ENCODE measurements at places on chromosomes 3 and 15.

- no peak for DNase-seq
Observed at GRCh38 chr3:100057716-100058575, 56.4 kb downstream of the FILIP1L start.

DNA sequence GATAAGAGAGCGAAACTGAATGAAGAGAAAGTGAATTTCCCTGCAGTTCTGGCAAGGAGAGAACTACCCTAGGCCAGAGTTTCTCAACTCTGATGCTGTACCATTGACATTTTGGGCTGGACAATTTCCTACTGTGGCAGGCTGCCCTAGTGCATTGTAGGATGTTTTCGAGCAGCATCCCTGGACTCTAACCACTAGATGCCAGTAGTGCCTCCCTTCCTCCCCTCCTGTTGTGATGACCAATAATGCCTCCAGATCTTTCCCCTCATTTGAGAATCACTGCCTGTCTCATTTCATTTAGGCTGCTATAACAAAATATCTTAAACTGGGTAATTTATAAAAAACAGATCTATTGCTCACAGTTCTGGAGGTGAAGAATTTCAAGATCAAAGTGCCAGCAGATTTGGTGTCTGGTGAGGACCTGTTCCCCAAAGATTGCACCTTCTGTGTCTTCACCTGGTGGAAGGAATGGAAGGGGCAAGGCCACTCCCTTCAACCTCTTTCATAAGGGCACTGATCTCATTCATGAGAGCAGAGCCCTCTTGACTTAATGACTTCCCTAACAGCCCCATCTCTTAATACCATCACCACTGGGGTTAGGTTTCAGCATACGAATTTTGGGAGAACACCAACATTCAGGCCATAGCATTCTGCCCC lies 188.9 kb upstream of the MEIS2 start:
- no peak for DNase-seq

DNA sequence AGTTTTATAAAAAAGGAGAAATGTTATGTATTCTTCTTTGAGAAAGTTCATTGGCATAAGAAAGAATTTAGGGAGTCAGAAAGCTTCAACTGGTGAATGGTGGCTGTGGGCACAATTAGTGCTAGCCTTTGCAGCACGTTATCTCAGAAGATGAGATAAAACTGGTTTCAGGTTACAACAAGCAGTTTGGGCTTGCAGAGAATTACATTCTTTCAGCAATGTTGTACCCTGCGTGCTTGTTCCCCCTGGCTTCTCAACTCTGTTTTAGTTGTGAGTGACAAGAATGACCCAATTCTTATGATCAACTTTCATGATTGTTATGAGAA lies 31.6 kb upstream of the ACP3 start:
- DNase-seq = no peak

GRCh38 chr15:64857421-64857820 lies 15.7 kb downstream of the PLEKHO2 start:
- no peak for DNase-seq

DNA sequence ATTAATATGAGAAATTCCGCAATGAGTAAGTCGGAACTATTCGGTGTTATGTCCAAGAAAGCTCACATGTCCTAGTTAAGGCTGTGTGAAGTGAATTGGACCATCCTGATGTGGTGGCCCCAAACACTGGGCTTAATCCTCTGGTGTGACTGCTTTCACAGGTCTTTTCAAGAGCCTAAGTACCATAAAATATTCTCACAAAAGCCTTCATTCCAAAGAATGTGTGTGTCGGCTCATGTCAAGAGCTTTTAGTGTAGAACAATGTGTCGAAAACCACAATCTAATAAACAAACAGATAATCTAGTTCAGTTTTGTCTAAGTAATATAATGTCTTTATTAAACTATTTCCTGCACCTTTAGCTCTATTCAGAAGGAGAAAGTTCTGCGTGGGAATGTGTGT lies 311.4 kb downstream of the LPP start:
- no peak for DNase-seq

GRCh38 chr15:80588801-80589200 lies 106.3 kb upstream of the ABHD17C start:
- DNase-seq = no peak

GRCh38 chr15:55319537-55320237 lies 665 bp downstream of the PIGB start:
- DNase-seq = no peak

- no peak for DNase-seq
Observed at GRCh38 chr15:83431521-83431920, 15.6 kb upstream of the SH3GL3 start.

GRCh38 chr3:177893331-177893730 lies 642.9 kb upstream of the KCNMB2 start:
- no peak for DNase-seq

GRCh38 chr3:150385296-150386242 lies 22.5 kb upstream of the TSC22D2 start:
- no peak for DNase-seq

- no peak for DNase-seq
Observed at GRCh38 chr3:192929146-192929545, 11.5 kb upstream of the MB21D2 start.

GRCh38 chr15:79296583-79296982 lies 14.1 kb downstream of the ANKRD34C start:
- DNase-seq = no peak

- DNase-seq = no peak
Observed at GRCh38 chr3:78728406-78729145, 1039.2 kb downstream of the ROBO1 start.

- DNase-seq = no peak
Observed at GRCh38 chr3:9638939-9639338, 10.4 kb upstream of the MTMR14 start.

DNA sequence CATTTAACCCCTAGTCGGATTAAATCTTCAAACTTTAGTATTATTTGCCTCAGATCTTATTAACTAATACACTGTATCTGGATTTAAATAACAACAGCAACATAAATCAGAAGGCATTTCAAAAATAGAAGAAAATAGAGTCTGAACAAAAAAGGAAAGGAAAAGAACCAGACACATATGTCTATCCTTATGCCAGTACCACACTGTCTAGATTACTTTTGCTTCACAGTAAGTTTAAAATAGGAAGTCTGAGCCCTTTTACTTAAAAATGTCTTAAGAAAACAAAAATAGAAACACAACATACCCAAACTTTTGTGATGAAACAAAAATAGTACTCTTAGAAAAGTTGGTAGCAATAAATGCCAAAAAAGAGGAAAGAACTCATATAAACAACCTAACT lies 1615.8 kb downstream of the SI start:
- no peak for DNase-seq

DNA sequence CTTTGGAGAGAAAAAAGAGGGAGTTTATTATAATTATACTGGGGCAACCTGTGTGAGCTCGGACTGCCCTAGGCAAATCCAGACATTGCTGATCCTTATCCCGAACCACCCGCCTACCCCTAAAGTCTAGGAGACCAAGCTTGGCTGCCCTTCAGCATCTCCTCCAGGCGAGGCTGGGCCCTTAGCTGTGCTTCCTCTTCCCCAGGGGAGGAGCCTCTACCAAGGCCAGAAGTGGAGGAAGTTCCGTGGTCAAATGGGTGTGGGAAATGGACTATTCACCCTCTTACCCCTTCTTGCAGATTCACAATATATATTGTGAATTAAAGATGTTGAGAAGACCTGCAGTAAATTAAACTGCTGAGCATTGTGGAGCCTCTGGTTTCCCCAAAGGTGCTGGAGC lies 158.3 kb upstream of the HES1 start:
- DNase-seq = no peak

DNA sequence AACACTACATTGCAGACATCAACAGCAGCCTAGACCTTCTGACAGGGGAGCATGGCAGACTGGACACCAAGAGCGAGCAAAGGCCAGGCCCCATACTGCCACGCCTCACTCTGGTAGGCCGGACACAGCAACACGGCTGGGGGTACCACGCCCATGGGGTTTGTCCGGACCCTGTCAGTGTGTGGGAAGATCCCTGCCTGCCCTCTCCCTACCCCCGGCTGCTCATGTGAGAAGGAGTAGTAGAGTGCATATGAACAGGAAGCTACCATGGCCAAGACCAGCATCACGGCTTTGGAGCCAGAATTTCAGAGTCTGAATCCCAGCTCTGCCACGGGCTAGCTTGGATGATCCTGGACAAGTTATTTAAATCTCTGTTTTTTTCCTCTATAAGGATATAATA lies 27.9 kb downstream of the ALDH1L1 start:
- no peak for DNase-seq

DNA sequence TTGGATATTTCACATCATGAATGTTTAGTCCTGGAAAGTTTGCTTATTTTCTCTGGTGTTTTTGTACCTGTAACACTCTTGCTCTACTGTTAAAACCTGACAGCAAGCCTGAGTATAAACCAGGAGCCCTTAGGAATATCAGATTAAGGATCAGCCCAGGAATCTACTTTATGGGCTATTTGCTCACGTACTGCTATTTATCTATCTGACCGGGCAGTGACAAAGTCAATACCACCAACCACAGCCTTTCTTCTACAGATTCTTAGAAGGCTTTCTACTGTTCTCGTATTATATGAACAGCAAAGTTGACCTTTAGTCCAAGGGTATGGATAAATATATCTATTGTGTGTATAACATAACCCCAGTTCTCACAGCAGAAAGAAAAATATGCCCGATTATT lies 521.2 kb downstream of the RBMS3 start:
- no peak for DNase-seq

GRCh38 chr3:12194669-12195161 lies 36.0 kb upstream of the TIMP4 start:
- DNase-seq = no peak

All from activated T-cell treated with anti-CD3 and anti-CD28 coated beads for 24 hours (primary cell).